ENCODE measurements at places on chromosomes 3 and 15.

DNA sequence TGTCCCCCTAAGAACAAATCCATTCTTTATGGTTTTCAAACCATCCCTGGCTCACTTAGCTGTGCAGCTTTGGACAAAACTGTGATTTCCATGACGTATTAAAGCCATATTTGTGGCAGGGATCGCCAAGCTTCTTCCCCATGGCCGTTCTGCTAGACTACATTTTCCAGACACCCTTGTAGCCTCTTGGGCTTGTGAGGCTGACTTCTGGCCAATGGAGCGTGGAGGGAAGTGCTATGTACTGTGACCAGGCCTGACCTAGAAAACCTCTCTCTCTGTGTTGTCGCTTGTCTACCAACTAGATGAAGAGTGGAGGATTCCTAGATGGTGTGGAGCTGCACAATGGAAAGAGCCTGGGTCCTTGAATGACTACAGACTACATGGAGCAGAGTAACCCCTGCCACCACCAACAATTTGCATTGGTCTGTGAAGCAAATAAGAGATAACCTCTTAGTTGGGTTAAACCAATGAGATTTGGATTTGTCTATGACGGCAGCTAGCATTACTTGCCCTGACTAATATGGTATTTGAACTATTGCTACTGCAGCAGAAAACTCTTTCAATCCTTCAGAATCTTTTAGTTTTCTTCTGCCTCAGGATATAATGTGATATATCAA is 22.1 kb upstream of the MGLL start:
- DNase-seq = no peak

DNA sequence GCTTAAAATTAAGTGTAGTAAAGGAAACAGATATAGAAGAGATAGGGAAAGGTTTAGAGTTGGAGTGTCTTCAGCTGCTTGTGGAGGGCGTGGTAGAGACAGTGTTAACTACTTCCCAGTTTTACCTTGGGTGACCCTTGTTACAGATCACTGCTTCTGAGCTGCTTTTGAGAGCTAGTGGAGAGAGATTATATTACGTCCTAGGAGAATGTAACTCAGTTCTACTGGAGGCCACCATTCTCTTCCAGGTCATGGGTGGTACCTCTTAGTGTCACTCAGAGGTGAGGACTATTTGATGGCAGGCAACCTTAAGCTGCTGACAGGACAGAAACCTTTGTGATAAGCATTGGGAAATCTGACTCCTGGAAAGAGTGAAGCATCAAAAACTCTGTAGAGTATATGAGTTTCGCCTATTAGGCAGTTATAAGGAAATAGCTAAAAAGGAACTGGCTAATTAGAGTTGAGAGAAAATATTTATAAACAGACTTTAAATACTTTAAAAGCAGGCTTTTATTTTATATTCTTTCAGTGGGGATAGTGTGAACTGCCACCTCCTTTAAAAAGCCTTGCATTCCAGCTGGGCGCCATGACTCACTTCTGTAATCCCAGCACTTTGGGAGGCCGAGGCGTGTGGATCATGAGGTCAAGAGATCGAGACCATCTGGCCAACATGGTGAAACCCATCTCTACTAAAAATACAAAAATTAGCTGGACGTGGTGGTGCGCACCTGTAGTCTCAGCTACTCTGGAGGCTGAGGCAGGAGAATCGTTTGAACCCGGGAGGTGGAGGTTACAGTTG is 106.5 kb downstream of the ZNF609 start:
- no peak for DNase-seq

DNA sequence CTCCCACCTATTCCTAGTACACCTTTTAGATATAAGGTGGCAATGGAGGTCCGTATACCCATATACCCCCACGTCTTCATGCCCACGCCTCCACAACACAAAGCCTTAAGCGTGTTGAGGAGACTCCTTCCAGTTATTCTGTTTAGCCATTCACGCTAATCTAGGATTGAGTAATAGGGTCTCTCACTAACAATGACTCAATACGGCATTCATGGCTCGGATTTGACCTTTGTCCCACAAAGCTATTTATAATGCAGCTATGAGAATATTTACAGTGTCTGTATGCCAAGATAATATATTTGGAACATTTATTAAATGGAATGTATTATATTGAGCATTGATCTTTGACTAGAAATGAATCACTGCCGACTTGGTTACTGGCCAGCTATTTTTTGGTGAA is 215.8 kb downstream of the KCNH8 start:
- DNase-seq = no peak

DNA sequence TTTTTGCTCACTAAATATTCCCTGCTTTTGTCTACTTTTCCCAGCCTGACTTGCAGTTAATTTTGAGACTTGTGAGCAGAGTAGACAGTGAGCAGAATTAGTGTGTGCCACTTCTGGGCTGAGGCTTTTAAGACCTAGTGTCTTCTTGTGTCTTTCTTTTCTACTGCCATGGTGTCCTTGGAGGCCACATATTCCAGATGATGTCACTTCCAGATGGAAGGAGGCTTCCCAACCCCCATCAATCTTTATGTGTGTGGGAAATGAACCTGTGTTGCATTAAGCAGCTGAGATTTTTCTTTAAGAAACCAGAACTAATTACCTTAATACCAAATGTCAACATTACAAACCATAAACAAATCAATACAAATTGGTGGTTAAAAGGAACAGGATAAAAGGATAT is 774.7 kb upstream of the ROBO1 start:
- no peak for DNase-seq

Measured in activated CD4-positive, alpha-beta T cell treated with anti-CD3 and anti-CD28 coated beads, Interleukin-2, Interleukin-6, amounts not matched to agents 100 ng/mL and 50 ng/mL, durations not matched to agents 16 hours and 8 hours (primary cell).